ENCODE measurements at places on chromosomes 1 and 21.

DNA sequence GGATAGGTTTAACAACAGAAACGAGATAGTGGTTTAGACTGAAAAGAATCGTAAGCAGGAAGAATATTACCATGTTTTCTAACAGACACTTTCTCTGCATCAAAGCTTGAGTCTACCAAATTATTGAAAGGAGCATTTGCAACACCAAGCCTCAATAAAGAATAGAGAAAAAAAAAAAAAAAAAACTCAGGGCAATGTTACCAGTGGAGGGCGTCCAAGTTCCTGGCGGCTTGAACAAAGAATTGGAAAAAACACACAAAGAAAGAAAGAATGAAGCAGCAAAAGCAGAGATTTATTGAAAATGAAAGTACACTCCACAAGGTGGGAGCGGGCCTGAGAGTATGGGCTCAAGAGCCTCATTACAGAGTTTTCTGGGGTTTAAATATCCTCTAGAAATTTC lies 686.5 kb upstream of the ADGRL2 start:
- DNase-seq: no peak

DNA sequence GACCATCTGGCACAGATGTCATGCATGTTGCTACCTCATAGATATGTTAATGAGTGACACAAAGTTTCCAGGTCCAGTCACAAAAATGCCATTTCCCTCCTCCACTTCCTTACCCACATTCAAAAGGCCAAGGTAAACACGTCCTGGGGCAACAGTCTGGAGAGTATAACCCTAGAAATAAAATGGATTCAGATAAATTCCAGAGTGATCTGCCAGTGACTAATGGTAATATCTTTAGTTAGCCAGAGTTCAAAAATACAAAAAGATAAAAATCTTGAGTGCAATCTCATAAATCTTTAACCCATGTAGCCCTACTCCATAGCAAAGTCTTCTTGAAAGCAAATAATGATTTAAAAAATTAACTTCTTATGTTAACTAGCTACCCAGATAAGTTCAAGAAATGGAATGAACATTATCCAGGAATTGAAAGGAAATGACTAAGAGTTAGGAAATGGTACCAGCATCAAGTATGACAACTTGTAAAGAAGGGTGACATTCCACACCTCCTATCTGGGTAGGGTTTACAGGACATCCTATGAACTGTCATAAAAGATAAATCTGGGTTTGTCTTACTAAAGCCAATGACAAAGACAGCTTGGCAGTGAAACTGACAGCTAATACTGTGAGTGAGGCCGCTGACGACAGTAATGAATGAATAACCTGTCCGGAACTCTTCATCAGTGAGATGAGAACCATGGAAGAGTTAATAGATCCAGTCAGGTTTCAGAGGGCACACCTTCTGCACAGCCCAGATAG lies 18.1 kb downstream of the RGS2 start:
- peak; percentile 18 for DNase-seq

GRCh38 chr1:150965605-150966004 lies 9.0 kb downstream of the CERS2 start:
- no peak for DNase-seq

DNA sequence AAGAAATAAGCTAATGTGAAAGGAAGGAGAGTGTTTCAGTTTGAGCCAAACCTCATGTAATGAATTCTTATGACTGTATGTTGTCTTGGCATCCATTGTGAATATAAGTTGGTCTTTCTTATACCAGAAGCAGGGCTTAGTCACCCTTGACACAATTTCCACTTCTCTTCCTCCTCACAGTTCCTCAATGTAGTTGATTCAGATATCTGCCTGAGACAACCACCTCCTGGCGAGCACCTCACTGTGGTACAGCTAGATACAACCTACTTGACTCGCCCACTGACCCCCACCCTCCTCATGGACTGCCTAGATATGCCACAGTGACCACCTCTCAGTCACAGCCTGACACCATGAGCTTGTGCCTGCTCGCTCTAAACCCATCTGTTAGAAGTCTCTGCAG lies 45.6 kb downstream of the KYAT3 start:
- peak; percentile 12 for DNase-seq

DNA sequence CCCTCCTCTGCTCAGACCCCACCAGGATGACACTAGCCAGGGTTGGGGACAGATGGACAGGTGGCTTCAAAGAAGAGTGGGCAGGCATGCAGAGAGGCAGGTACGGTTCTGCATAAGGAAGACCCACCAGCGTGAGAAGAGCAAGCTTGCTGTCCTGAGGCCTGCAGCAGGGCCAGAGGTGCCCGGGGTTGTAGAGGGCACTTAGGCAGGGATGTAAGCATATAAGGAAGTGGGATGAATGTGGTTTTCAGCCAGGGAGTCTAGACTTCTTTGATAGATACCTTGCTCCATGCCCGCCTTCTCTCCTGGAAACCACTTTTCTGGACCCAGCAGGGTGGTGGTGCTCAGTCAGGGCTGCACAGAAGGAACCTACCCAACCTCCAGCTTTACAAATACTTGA lies 1.4 kb downstream of the TTC39A start:
- no peak for DNase-seq

- peak; percentile 99 for DNase-seq
Measured at GRCh38 chr1:150162862-150163706, 13.4 kb downstream of the PLEKHO1 start.

DNA sequence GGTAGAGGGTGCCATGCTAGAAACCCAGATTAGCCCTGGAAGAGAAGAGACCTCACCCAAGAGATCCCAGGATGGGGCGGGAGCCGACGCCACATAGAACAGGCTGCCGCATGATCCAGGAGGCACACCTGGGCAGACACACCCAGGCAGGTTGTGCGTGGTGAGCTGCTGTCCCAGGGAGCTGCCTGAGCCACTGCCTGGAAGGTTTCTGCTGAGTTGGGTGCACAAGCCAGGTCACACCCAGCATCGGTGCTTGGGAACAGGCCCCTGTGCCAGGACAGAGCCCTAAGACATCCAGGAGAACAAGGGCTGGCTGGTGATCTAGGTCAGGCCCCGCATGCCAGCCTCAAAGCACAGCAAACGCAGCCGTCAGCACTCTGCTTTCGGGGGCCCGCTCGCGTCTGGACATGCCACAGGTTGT lies 40.2 kb downstream of the CTNNBIP1 start:
- DNase-seq: no peak

DNA sequence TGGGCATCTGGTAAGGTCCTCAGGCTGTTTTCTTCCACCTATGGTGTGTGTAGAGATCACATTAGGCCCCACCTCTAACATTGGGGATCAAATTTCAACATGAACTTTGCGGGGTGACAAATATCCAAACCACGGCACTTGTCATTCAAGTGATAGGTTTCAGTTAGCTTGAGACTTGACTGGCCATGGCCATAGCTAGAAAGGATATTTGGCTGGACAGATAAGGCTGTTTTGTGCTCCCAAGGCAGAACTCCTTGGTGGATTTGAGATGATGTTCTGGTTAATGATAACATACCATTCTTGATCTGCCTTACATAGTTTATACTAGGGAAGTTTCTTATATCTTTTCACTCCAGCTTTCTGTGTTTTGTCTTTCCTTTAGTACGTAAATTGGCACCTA lies 48.5 kb downstream of the CELF3 start:
- no peak for DNase-seq

- DNase-seq: no peak
Measured at GRCh38 chr21:26423511-26423910, 149.6 kb downstream of the CYYR1 start.

- no peak for DNase-seq
Measured at GRCh38 chr1:218917656-218918055, 256.0 kb upstream of the LYPLAL1 start.

- DNase-seq: no peak
Measured at GRCh38 chr21:43880111-43880985, 15.3 kb downstream of the AGPAT3 start.

GRCh38 chr21:46098303-46099141 lies 610 bp downstream of the COL6A2 start:
- no peak for DNase-seq

- DNase-seq: no peak
Measured at GRCh38 chr1:115138271-115138670, 49.0 kb upstream of the TSPAN2 start.

- no peak for DNase-seq
Measured at GRCh38 chr1:162035241-162035640, 11.6 kb upstream of the OLFML2B start.

DNA sequence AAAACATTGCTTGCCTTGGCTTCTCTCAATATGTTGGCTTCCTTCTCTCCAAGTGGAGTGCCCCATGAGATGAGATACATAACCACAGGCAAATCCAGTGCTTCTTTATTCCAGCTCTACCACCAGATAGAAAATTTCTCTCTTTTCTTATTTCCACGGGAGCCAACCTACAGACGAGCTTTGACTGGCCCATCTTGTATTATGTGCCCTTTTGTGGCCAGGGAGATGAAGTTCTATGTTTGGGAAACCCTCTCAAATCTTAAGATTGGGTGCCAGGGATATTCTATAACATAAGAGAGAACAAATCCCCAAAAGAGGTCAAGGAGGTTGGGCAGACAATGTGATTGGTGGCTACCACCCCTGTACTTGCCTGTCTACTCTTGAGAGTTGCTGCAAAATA lies 351.8 kb downstream of the ZNF326 start:
- no peak for DNase-seq

Data from stromal cell of bone marrow (primary cell).